ENCODE measurements at places on chromosomes 6 and 20.

DNA sequence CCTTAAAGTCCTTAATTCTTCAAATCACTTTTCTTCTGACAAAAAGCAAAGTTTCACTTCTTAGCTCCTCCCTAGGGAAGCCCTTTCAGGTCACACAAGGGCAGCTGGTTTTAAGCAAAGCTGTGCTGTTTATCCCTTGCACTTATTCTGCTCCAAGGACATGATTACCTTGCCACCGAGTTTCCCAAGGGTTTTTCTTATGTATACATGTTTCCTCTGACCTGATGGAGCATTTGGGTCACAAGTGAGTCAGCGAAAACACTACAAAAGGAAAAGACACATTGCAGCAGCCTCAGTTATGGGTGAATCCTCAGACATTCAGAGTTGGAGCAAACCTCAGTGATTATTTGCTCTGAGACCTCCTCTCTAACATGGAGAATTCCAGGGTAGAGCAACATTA, 26.6 kb upstream of the ILRUN start:
- no peak for DNase-seq

DNA sequence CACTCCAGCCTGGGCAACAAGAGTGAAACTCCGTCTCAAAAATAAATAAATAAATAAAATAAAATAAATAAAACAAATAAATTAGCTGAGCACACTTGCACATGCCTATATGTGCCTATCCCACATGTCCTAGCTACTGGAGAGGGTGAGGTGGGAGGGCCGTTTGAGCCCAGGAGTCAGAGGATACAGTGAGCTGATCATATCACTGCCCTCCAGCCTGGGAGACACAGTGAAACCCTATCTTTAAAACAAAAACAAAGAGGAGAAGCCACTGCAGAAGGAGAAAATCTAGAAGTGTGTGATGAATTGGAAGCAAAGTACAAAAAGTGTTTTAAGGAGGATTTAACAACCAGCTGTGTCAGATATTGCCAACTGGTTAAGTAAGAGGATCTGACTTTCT, 728.4 kb downstream of the PTPRT start:
- DNase-seq = no peak

- DNase-seq = no peak
These were observed 213.5 kb upstream of the PLN start for GRCh38 chr6:118334634-118335033.

GRCh38 chr6:11475016-11475415, 62.5 kb upstream of the TMEM170B start:
- no peak for DNase-seq

- no peak for DNase-seq
These were observed 169.9 kb downstream of the CD24 start for GRCh38 chr6:106804346-106805335.

DNA sequence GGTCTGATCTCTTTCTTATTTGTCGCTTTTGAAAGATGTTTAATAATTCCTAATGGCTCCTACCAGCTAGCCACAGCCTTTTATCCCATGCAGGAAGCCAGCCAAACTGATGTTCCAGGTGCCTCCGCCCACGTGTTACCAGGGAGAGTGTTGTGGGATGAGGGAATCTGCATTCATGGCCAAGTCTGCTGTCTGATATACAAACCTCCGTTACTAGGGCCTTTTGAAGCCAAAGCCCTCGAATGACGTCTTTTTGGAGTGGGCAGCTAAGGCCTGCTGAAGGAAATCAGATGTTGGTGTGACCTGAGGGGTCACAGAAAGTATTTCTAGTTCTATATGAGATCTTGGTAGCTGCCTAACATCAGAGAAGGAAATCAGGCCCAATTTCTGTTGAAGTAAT, 21.3 kb downstream of the STK35 start:
- no peak for DNase-seq

GRCh38 chr6:161480421-161481155, 206.7 kb upstream of the AGPAT4 start:
- DNase-seq = no peak

GRCh38 chr20:38337561-38338140, 8.6 kb upstream of the LBP start:
- DNase-seq = no peak

DNA sequence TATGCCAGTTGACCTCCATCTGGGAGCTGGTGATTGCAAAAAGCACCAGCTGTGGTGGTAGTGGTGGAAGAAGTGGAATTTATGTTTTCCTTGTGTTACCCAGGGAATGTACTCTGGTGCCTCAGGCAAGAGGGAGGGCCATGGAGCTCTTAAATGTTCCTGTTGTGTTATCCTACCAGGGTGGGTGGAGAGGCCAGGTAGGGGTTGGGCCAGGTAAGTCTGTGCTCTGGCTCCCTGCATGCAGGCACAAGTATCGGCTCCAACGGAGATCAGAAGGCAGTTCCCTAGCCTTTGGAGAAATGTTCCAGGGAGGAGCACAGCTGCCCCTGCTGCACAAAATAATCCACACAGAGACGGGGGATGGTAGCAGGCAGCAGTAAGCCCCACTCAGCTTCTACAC, 419.3 kb upstream of the EYS start:
- DNase-seq = no peak

DNA sequence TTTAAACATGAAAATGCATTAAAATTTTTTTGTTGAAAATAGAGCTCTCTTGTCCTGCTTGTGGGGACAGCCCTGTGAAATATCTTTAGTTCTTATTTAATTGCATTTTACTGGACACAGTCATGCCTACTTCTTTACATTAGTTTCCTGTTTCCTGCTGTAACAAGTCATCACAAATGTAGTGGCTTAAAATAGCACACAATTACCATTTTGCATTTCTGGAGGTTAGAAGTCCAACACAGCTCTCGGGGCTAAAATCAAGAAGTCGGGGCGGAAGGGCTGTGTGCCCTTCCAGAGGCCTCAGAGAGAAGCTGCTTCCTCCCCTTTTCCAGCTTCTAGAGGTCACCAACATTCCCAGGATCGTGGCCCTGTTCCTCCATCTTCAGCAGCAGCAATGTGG, 29.4 kb downstream of the PNLDC1 start:
- DNase-seq = no peak

DNA sequence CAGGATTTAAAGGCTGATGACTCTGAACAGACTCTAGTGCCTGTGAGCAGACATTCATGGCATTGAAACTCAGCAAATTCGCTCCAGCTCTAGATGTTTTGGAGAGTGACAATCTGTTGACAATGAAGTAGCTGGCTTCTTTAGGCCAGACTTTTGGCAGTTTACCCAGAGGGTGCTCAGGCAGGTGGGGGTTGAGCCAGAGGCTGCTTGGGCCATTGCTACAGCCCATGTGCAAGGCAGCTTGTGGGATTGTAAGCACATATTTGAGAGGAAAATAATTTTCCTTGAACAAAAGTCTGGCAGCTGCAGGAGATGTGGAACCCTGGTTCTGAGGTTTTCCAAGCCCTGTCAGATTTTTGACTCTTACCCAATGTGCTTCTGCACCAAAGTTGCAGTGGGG, 311.6 kb downstream of the CDC5L start:
- DNase-seq = no peak

GRCh38 chr20:61989741-61990140, 75.9 kb downstream of the TAF4 start:
- peak; percentile 31 for DNase-seq

DNA sequence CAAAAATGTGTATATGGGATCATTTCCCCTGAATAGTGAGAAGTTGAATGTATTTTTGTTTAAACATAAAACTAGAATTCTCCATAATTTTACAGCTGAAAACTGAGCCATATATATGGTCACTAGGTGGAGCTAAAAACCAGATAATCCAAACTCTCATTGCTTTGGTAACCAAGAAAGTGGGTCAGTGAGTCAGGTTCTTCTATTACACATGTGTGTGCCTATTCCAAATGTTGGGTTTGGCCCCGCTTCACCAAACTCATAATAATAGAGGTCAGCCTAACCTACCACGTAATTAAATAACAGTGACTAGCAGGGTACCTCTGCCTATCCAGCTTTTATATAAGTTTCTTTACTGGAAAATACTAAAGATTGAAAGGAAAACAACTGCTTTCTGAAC, 19.3 kb upstream of the RNGTT start:
- peak; percentile 11 for DNase-seq

- DNase-seq = no peak
These were observed 698.5 kb downstream of the FRK start for GRCh38 chr6:115362234-115362633.

DNA sequence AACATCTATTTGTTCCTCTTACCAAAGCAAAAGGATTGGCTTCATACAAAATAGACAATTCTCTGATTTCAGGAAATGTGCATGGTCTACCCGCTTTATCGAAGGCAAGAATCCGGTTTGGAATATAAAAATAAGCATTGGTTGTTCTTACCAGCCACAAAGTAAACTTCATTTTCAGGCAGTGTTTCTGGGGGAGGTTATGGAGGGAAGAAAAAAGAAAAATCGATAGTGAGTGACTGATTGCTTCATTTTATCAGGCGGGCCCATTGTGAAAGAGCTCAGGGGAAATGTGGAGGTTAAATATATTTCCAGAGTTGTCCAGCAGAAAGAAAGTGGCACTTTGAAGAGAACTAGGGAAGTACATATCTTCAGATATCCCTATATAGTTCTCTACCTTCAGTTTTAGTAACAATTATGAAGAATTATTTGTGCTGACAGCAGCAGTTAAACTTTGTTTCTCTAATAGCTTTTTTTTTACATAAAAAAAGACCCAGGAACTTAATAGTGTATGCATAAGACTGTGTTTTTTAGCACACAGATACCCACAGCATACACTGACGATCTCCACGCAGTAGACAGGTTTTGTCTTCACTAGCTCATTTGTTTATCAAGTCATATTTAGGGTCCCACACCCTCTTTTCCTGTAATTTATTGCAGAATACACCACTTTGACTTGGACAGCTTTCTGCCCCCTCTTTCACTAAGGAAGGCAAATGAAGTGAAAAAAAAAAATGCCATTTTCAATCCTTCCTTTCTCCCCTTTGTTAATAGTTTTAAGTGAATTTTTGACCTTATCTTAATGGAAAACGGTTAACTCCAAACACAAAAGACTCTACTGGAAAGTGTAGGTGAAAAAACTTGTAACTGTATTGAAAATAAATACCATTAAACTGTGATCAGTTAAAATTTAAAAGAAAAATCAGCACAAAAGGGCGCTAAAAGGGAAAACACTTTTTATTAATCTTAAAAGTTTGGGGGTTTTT, 2.9 kb downstream of the POU3F2 start:
- DNase-seq = no peak

DNA sequence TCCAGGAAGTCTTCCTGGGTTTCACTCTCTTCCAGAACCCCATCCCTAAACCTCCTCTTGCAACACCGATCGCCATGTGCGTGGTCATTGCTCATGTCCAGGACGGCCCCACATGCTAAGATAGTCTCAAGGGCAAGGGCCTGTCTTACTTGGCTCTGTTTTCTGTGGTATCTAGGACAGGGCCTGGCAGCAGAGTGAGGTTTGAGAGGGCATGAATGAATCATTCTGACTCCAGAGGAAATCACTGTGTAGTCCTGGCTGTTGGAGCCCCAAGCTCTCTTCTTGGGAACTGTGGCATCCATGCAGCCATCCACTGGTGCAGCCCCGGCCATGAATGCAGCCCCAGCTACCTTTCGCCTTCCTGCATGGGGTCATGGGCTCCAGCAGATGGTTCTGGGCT, 12.4 kb downstream of the SIRPA start:
- DNase-seq = no peak

DNA sequence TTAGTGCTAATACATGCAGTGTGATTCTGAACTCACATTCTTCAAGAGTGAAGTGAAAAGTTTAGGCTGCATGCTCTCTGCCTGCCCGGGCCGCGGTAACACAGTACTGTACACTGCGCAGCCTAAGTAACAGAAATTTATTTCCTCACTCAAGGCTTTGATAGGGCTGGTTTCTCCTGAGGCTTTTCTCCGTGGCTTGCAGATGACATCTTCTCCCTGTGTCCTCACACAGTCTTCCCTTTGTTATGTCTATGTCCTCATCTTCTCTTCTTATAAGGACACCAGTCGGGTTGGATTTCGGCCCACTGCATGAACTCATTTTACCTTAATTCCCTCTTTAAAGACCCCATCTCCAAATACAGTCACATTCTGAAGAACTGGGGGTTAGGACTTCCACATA, 51.1 kb upstream of the TMEM170B start:
- no peak for DNase-seq

DNA sequence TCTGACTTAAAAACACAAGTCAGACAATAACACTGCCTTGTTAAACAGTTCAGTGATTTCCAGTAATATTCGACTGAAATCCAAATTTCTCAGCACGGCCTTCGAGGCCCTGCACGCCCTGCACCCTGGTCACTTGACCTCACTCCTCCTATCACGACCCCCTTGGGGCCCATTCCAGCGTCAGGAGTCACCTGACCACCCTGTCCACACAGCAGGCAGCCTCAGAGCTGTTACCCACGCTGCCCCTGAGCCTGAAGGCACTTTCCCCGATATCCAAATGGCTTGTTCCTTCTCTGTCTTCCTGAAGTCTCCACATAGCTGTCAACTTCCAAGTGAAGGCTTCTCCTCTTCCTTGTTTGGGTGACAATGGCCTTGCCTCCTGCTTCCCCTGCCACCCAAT, 33.1 kb upstream of the SMOC2 start:
- no peak for DNase-seq

GRCh38 chr20:48066851-48067250, 281.6 kb upstream of the SULF2 start:
- DNase-seq = no peak

DNA sequence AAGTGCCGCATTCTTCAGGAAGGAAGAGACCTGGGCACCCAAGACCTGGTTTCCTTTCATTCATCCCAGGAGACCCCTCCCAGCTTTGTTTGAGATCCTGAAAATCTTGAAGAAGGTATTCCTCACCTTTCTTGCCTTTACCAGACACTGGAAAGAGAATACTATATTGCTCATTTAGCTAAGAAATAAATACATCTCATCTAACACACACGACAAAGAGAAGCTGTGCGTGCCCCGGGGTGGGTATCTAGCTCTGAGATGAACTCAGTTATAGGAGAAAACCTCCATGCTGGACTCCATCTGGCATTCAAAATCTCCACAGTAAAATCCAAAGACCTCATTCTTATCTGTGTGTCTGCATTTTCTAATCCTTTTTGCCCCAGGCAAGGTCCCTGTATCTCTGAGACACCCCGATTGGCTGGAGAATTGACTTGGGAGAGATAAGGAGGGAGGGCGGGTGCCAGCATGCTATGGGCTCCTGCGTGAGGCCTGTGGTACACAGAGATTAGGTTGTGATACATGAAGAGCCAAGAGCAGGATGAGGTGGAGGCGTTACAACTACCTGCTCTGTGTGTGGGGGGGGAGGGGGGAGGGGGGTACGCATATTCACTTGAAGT, 4.8 kb downstream of the MUC21 start:
- DNase-seq = no peak

Data from CD4-positive, alpha-beta T cell treated with Interferon alpha-2 for 1 hour (primary cell).